ENCODE measurements at places on chromosomes 5 and 9.

DNA sequence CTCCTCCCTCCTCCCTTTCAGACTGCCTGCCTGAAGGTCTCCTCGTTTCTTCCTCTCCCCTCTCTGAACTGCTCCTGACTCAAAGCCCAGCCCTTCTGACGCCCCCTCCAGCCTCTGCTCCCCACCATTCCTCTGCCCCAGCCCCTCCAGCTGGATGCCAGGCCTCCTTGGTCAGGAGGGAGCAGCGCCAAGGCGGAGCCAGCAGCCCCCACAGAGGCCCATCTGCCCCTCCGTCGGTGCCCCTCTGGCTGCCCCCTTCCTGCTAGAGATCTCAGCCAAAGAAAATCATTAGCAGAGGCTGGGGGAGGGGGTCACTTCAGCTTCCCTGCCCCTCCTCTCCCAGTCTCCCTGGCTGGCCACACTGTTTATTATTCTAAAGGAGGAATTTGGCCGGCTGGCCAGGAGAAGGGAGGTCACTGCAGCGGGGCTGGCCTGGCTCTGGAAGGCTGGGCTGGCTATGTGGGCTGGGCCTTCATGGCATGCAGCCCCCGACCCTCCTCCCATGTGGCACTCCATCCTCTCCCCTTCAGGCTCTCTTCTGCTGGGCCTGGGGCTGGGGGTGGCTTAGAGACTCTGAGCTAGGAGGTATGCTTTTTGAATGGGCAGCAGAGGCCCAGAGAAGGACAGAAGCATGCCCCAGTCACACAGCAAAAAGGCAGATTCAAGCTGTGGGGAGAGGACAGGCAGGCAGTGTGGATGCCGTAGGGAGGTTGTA lies 16.9 kb downstream of the PDGFRB start:
- DNase-seq = peak; percentile 89

GRCh38 chr5:176664886-176665285 lies 17.6 kb downstream of the TSPAN17 start:
- DNase-seq = no peak

DNA sequence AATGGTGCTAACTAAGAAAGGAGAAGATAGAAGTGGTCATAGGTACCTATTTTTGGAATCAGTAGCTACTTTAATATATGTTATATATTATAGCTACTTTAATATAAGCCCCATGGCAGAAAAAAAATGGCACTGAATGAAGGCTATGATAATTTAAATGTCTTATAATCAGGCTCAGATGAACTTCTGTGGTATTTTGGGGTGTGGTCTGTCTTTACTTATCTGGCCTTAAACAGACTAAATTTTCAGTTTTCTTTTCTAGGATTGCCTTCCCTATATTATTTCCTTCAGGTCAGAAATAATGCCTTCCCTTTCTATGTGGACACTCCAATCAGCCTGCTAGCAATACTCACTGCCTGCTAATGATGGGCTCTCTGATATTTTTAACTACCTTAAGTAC lies 292.3 kb downstream of the SLF1 start:
- DNase-seq = no peak

GRCh38 chr5:163870441-163870840 lies 365.0 kb downstream of the MAT2B start:
- no peak for DNase-seq

DNA sequence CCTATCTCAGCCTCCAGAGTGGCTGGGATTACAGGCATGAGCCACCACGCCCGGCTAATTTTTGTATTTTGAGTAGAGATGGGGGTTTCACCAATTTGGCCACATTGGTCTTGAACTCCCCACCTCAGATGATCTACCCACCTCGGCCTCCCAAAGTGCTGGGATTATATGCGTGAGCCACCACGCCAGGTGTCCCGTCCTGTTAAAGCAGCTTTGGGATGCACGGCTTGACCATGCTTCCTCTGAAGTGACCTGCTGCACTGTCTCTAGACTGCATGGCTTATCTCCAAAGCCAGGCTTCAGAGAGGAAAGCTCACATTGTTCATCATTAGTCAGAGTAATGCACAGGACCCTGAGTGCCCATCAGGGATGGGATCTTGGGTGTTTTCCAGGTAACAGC lies 45.4 kb downstream of the SEMA4D start:
- no peak for DNase-seq

DNA sequence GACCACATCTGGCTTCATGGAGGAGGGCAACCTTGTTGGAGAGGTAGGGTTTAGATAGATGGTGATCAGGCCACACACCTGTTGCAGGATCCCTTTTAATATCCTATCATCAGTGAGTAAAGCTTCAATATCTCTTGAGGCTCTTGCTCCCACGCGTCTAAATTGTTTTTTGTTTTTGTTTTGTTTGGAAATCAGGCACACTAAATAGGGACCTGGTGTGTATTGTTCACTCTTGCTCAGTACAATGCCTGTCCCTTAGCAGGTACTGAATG lies 2.6 kb upstream of the TMEM268 start:
- no peak for DNase-seq

DNA sequence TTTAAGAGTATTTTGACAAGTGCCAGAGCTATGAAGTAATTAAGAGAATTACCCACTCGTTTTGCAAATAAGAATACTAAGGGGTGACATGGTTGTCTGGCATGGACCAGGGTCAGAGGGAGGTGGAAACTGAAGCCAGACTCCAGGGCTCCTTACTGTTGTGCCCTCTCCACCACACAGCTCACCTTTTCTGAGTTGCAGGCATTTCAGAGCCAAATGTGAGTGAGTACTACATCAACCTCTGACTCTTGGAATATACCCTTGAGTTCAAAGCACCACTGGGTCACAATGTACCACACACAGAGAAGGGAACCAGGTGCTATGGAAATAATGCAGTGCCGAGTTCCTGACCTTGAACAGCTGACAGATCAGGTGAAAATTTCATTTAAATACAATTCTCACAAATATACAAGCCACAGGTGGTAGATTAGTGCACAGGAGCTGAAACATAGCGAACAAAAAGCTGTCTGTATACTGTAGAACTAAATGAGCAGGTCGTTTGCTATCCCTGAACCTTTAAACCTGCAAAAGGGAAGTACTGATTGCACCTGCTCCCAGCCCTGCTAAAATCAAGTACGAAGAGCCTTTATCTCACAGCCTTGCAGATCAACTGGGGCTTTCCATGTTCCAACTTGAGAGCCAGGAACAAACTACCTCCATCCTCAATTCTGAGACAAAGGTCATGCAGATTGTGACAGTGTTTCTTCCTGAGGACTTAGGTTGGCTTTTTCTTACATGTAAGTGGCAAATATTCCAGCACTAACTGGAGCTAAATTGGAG lies 57.0 kb downstream of the GOLM1 start:
- no peak for DNase-seq

- DNase-seq = no peak
These were observed 43.4 kb downstream of the IRF1 start for GRCh38 chr5:132447196-132447595.

DNA sequence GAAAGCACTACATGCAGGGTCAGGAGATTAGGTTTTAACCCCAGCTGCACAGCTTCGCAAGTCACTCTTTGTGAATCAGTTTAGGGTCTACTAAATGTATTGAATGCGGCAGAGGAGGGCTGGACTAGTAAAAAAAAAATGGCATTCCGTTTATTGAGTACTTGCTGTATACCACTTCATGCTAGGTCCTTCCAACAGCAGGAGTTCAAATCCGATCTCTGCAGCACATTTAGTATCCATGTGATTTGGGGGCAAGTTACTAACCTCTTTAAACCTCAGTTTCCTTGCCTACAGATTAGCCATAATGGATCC lies 204.4 kb downstream of the SNCAIP start:
- DNase-seq = no peak

DNA sequence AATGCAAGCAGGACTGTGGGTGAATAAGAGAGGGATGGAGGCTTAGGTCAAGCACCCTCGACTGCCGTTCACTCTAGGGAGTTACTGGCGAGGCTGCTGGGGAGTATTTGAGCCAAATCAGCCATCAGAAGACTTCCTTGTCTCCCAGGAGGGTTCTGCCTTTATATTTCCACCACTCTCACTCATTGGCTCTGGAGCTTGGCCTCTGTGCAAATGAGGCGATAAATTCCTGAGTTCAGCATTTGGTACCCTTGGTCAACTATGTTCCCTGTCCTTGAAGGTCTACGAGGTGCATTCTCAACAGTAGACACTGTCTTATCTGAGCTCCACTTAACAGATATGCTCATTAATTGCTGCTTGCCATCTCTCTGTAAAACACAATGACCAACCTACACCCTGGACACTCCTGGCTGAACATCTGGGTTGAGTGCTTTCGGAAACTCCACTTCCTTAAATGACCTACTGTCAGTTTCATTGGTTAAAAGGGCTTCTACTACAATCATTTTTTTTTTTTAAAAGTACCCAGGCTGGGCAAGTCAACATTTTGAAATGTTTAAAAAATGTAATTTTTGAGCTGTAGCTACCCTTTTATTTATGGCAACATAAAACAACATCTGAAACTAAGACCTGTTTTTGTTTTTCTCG lies 153.2 kb downstream of the NTRK2 start:
- DNase-seq = no peak

DNA sequence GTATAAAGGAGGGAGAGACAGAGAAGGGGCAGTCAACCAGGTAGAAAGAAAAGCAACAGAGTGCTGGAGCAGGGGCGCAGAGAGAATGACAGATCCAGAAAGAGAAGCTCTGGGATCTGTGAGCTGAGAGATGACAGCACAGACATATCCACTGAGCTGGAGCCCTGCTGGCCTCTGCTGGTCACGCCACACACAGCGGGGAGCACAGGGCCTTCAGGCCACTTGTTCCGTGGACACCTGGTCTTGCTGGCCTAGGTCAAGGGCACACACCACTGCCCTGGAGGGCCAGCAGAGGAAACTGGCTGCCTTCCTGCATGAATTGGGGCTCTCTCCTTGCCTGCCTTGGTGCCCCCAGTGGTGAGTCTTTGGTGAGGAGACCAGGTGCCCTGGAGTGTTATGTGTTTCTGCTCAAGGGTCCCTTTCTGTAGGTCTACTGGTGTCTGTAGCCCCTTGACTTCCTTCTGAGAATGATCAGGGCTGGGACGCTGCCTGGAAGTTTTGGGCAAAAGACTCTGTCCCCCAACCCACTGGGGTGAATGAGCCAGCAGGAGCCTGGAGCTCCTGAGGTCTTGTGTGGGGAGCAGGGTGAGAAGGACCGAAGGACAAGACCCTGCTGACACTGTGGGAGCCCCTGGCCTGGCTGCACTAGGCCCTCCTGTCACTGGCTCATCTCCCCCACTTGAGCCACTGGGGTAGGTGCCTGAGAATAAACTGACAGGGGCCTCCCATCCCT lies 59.2 kb upstream of the ADAMTS2 start:
- peak; percentile 41 for DNase-seq

GRCh38 chr5:181197326-181197951 lies 7.6 kb downstream of the TRIM7 start:
- no peak for DNase-seq

GRCh38 chr9:111078391-111079038 lies 40.2 kb upstream of the LPAR1 start:
- no peak for DNase-seq

DNA sequence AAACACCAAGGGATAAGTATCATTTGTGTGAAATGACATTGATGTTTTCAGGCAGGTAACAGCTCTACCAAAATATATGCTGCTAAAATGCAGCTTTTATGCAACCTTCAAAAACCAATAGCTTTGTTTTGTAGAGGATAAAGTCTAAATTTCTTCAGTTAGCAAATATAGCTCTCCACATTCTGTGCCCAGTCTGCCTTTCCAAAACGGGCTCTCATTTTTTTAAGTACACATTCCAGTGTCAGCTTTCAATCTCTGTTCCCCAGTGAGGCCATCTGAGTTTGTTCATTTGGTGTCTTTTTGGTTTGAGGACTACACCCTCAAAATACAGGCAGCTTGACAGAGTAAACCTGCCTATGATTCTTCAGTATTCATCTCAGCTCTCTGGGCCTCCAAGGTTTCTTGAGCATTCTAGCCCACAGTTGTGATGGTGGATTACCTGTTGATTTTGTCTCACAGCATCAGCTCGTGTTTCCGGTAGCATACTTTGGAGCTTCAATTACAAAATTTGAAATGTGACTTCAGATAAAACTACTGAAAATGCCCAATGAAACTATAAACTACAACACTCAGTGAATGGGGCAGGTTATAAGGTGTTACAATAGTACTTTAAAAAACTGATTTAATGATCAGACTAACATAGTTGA lies 55.7 kb downstream of the NR3C1 start:
- DNase-seq = no peak

DNA sequence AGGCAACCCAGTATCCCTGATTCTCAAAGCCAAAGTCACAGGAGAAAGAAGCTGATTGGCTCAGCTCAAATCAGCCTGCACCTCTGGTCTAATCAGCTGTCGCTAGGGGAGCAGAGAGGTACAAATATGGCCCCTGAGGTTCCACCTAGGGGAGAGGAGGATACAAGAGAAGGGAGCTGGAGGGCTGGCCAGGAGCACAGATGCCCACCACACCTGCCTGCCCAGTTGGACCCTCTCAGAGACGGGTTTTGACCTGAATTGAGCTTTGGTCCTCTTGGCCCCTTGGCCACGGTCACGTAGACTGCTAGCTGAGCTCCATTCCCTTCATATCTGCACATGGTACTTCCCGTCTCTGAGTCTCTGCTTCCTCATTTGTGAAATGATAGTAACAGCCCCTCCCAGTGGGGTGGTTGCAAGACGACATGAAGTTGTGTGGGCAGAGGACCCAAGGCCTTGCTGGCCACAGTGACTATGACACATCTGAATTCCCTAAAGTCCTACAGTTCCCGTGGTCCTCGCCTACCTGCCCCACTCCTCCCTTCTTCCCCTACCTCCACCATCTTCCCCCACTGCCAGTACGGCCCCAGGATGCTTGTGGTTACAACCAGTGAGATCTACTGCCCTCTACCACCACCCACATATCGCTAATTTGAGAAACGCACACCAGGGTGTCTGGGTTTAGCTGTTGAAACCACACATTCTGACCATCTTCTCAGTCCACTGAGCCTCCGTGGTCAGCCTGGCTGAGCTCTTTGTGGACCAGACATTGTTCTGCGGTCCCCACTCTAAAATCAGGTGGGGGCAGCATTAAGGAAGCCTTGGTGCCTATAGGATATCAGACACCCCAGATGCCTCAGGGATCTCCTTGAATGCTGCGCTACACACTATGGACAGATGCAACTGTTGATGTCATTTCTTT lies 60.3 kb upstream of the NEK6 start:
- DNase-seq = peak; percentile 38

DNA sequence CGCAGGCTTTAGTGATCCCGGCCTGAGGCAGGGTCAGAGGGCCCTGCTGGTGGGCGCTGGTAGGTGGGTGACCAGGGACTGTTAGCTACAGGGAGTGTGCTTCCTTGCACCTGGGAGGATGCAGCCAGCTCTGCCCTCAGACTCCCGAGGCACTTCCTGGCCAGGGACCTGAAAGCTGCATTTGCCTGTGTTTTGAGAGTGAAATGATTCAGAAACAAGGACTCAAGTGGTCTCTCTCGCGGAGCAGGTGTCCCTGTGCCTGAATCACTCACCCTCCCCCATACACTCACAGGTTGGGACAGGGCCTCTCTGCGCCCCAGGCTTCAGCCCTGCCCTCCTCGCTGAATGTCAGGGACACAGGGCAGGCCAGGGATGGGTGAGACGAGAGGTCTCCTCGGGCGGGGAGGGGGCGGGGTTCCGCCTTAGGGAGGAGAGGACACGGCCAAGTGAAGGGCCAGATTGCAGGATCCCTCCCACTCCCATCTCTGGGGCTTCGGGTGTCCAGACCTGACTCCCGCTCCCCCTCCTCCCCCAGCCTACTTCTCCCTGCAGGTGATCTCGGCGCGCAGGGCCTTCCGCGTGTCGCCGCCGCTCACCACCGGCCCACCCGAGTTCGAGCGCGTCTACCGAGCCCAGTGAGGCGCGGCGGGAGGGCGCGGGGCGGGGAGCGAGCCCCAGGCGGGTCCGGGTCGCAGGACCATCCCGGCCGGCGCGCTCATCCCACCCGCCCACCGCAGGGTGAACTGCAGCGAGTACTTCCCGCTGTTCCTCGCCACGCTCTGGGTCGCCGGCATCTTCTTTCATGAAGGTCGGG lies 1.5 kb downstream of the LTC4S start:
- no peak for DNase-seq

- DNase-seq = peak; percentile 9
These were observed 573.8 kb upstream of the CDH9 start for GRCh38 chr5:27612161-27612560.

All from umbilical cord (tissue), 2 donors.